Coronary artery (tissue), 2 donors: ENCODE measurements at places on chromosomes 12 and 14.

- no peak for DNase-seq
Observed at GRCh38 chr14:90815822-90816662, at the start of gene TTC7B. Gene TTC7B (minus strand): TSS chr14:90816430. CDS start chr14:90816295, 135 bp downstream.

GRCh38 chr14:53875324-53875897 is 81.2 kb downstream of the BMP4 start:
- no peak for DNase-seq

GRCh38 chr12:39831587-39832315 is 212.1 kb upstream of the ABCD2 start:
- no peak for DNase-seq

DNA sequence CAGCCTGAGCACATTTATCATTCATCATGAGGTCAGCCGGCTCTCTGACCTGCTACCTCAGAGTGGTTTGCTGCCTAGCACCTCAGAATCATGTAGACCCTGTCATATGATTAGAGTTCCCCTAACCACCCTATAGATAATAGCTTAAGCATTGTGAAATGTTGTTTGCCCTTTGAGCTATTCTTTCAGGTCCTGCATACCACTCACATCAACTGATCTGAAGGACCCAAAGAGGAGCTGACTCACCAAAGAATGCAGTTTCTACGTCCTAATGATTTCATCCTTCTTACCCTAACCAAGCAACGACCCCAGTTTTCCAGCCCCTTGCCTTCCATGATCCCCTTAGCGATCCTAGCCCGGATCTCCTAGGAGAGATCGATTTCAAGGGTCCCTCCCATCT is 527.9 kb downstream of the SOX5 start:
- DNase-seq: no peak

- peak; percentile 94 for DNase-seq
Observed at GRCh38 chr12:48956279-48957140, 777 bp downstream of the ARF3 start.

DNA sequence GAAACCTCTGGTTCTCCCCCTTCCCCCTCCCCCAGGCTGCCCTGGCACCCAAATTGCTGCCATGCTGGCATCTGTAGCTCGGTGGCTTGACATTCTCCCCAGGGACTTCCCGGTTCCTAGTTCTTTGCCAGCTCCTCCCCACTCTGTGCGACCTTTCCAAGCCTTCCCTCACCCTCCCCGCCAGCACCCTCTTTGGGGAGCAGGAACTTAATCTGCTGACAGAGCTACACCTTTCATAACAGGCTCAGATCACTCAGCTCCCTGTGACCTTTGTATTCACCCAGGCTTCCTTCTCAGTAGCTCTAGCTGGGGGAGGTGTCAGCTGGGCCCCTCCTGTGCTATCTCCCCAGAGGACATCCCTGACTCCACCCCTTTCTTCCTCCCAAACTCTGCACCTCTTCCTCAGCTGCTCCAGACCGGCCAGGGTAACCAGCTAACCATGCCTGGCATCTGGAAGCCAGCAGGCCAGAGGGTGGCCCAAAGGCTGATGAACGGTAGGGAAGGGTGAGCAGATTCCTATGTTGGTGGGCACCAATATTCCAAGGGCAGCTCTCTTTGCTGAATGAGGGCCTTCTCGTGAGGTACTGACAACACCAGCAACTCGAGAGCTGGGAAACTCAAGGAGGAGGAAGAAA is 1.8 kb upstream of the COX14 start:
- peak; percentile 80 for DNase-seq

- DNase-seq: no peak
Observed at GRCh38 chr14:105299654-105300541, 903 bp downstream of the BRF1 start.

- DNase-seq: no peak
Observed at GRCh38 chr14:101291390-101291789, 269.9 kb upstream of the DIO3 start.

DNA sequence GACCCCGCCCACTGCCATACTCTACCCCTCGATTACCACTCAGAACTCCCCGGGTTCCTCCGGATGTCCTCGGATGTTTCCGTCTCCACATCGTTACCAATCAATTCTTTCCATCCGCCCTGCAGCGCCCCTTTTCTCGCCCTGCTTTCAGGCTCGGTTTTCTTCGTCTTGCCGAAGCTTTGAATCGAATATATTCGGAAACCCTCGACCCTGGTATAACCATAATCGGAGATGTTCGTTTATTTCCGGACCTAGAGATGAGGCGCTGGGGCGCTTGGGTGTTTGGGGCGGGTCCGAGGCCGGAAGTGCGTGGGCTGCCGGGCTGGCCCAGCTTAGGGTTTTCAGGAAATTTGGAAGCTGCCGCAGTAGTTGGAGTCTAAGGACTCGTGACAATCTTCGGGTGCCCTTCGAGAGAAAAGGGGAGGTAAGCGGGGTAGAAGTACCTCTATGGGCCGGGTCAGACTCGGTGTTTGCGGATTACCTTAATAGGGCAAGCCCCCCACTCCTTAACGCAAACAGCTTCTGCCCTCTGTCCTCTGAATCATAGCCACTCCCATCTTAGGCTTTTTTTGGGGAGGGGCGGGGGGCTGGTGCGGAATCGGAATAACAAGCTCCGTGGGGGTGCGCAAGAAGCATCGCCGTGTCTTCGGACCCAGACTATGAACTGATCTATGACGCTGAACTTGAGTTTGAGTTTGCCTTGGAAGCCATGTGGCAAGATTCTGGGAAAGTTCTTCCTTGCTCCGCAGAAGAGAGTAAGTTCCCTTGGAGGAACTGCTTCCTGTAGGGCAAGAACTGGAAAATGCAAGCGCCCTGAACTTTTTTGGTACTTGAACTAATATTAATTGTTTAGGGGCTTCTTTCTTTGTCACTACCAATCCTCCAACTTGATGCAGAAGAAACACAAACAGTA is at the start of gene C14orf119:
TSS of gene C14orf119 (plus strand) at position 310 of the 913 bp plus-strand sequence. CDS start 2,154 bp downstream, outside the sequence.
- peak; percentile 100 for DNase-seq

- peak; percentile 73 for DNase-seq
Observed at GRCh38 chr14:32201816-32202490, at the start of gene RNU6-7. Gene RNU6-7 (plus strand): TSS chr14:32202045.

DNA sequence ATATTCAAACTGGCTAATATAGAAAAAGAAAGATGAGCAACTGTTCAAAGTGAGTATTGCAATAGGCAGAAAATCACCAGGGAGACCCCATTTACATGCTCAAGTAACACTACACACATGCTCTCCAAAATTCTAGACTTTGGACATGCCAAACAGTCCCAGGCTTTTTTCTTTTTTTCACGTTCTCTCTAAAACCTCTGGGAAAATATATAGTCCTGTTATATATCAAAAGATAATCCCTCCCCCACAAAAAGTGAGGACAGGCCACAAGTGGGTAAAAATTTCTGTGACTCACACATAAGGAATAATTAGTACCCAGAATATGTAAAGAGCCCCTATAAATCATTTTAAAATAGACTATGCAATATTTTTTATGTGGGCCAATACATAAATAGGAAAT is 55.2 kb downstream of the EFCAB11 start:
- no peak for DNase-seq

DNA sequence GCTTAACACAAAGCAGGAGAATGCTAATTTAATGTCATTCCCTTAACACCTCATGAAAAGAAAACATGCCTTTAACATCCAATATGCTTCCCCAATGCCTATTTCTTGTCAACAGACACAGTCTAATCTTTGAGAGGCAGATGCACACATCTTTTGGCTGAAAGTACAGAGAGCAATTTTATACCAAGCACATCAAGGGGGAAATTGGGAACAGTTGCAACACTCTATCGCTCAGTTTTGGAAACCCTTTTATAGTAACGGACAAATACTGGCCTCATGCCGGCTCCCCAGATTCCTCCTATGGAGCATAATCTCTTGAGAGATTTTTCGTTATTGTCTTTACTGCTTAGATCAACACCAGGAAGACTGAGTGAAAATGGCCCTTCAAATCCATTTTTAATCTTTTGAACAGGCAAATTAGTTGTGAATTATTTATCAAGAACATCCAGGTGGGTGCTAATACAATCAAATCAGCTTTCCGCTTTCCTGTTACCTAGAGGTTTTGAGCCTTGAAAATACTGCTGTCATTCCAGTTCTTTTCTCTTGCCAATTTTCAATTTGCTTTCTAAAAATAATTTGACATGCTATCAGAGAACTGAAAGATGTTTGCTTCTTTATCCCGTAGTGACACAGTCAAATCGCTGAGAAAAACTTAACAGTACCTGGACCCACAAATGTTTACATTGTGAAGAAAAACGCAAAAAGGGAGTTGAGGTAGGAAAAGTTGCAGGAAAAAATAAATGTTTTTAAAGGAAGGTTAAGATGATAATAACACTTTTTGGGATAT is 60.7 kb upstream of the CAND1 start:
- DNase-seq: no peak

DNA sequence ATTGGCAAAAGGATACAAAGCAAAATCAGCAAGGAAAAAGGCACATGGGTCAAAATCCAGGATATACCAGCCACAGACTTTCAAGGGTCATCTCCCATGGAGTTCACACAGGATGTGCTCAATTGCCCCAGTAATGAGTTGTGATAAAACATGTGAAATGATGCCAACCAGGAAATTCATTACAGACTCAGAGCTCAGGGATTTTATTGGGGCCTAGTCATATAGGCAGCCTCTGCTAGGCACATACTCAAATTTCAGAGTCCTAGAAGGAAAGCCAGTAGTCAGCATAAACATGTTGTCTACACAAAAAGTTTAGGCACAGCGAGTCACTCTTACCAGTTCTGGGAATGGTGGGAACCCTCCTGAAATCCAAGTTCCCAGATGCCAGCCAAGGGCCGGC is 64.4 kb upstream of the OSBPL8 start:
- no peak for DNase-seq

DNA sequence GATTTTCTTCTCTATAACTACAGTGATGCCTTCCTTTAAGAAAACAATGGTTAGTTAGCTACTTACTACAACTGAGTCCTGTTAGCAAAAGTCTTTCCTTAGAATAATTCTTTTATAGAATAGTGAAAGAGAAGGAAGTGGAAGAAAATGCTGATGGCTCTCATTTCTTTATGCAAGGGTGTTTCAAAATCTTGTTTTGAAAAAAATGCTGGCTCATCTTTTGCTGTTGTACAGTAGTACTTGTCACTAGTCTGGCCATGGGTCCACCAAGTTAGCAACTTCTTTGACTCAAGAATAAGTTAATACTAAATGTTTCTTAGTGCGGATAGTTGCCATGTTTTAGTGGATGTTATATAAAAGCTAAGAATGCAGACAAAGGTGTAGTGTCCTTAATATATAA is 225.4 kb downstream of the PTPRO start:
- DNase-seq: no peak
